Central memory CD8-positive, alpha-beta T cell (primary cell): ENCODE measurements at places on chromosomes 3 and 15.

- no peak for DNase-seq
- peaks cover 1% of the 10 kb centered on the region for H3K36me3 ChIP-seq
- H3K4me1 ChIP-seq = no peaks in the 10 kb centered on the region
- no peak overlapping the region for H3K27ac ChIP-seq
Observed at GRCh38 chr15:41648770-41649169, 11.4 kb upstream of the MGA start.

- no peaks in the 10 kb centered on the region for H3K4me1 ChIP-seq
- no peaks in the 10 kb centered on the region for H3K36me3 ChIP-seq
- H3K27ac ChIP-seq = no peak overlapping the region
- DNase-seq = no peak
- H3K27me3 ChIP-seq = peaks cover 51% of the 10 kb centered on the region
- no peak overlapping the region for H3K4me3 ChIP-seq
Observed at GRCh38 chr15:61038387-61038786, 190.7 kb downstream of the RORA start.

- DNase-seq = no peak
- no peak overlapping the region for H3K4me3 ChIP-seq
- no peaks in the 10 kb centered on the region for H3K4me1 ChIP-seq
- H3K36me3 ChIP-seq = no peaks in the 10 kb centered on the region
- H3K27ac ChIP-seq = no peak overlapping the region
Observed at GRCh38 chr3:5239602-5240001, 52.1 kb downstream of the EDEM1 start.

DNA sequence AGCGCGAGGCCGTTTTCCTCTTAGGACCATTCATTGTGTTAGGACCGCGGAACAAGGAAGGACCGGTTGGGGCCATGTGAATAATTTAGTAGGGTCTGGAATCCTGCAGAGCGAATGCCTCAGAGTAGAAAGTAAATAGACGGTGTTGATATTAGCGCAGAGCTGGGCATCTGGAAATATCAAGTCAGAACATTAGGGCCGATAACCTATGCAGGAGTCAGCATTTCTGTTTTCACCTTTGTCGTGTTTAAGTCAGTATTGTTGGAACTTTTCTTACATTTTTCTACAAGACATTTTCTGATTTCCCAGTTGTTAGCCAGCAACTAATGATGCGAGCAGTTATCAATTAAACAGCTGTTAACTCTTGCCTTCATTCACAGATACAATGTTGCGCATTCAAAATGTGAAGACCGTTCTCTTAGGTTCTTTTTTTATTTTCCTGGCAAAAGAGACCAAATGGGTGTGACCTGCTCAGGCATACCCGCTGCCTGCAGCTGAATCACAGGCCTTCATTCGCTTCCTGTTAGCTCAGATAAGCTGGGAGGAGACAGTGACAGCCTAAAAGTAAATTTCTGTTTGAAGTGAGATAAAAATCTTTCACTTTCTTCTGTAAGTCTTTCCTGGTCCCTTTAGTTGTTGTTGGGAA, 966 bp upstream of the PKM start:
- peak overlapping the region; percentile 81 for H3K27ac ChIP-seq
- H3K27me3 ChIP-seq = no peaks in the 10 kb centered on the region
- peak overlapping the region; percentile 93 for H3K4me3 ChIP-seq
- DNase-seq = no peak
